Daoy (cell line): ENCODE measurements at places on chromosomes 6 and 20. TPM values are rescaled to one million over a fixed set of nuclear protein-coding genes. Genes with fewer than 3 reads are reported as not detected.

GRCh38 chr20:45469336-45470261 lies at the start of gene WFDC2:
Gene WFDC2 (plus strand): TSS chr20:45469753. CDS start chr20:45469782, 29 bp downstream.
- DNase-seq = no peak

- DNase-seq = no peak
Measured at GRCh38 chr6:12935637-12936036, 219.1 kb downstream of the PHACTR1 start.

DNA sequence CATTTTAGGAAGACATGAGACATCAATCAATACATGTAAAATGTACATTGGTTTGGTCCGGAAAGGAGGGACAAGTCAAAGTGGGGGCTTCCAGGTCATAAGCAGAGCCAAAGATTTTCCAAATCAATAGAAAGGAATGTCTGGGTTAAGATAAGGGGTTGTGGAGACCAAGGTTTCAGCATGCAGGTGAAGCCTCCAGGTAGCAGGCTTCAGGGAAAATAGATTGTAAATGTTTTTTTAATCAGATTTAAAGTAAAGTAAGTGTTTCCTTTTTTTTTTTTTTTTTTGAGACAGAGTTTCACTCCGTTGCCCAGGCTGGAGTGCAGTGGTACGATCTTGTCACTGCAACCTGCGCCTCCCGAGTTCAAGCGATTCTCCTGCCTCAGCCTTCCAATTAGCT lies 16.8 kb upstream of the SERPINB9 start:
- no peak for DNase-seq

DNA sequence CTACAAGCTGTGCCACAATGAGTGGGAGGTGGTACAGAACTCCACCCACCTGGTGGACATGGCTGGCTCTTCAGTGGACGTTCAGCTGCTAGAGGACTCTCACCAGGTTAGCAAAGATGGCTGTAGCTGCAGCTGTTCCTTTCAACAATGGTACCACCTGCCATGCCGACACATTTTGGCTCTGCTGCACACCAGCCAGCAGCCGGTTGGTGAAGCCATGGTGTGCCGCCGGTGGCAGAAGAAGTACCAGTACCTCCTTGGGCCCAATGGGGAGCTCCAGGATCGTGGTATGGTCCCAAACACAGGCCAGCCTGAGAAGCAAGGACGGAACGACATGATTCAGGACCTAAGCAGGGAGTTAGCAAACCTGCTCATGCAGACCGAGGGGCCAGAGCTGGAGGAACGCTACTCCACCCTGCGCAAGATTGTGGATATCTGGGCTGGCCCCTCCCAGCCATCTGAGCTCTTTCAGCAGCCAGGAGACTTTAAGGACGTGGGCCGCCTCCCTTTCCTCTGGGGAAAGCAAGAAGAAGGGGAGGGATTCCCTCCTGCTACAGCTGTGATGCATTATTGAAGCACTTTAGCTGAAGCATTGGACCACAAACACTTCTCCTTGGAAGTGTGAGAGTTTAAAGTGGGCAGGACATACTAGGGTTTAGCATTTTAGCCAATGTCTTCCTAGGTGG lies 2.8 kb upstream of the ZSWIM1 start:
- DNase-seq = no peak

DNA sequence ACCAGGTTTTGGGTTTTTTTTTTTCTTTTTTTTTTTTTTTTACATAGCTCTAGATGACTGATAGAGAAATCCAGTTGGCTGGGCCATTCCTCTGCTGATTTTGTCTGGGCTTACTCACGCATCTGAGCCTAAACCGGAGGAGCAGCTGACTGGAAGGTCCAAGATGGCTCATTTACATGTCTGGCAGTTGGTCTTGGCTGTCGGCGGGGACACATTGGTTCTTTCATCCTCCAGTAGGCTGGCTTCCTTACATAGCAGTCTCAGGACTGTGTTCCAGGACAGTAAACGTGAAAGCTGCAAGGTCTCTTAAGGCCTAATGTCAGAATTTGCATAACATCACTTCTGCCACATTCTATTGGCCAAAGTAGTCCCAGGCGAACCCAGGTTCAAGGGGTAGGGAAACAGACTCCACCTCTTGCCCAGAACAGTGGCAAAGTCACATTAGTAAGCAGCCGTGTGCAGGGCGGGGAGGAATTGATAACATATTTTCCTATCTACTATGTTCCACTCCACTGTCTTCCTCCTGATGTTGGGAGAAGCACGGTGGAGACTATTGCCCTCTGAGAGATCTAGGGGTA lies 87.0 kb downstream of the CDH22 start:
- no peak for DNase-seq

DNA sequence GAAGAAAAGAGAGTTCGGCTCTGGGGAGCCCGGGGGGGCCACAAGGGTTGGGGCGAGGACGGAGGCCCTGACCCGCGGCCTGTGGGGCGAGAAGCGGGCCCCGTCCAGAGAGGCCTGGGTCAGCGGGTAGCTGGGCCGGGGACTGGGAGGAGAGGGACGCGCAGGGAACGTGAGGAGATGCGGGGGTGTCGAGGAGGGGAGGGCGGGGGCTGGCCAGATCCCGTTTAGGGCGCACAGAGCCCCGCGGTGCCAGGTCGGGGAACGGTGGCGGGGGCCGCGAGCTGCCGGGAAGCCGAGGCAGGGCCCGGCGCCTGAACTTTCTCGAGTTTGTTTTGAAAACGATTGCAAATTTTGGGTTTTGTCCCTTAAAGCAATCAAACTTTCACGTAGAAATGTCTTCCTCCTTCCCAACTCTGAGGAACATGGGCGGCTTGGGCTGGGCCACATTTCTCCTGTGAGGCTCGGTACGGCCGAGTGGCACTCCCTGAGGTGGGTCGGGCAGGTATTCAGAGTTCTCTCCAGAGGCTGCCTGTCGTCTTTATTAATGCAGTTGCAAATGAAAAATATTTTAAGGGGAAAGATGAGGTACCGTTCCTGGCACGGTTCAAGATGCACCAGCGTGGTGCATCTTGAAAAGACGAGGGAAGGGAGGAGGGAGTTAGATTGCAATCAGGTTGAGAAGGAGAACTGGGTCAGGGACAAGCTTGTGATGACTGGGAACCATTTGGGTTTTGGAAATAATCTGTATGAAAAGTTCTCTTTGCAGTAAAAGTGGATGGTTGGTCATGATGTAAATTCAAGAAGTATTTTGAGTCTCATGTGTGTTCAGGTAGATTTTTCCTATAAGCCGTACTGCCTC lies 972 bp downstream of the RNF8 start:
- peak; percentile 27 for DNase-seq

DNA sequence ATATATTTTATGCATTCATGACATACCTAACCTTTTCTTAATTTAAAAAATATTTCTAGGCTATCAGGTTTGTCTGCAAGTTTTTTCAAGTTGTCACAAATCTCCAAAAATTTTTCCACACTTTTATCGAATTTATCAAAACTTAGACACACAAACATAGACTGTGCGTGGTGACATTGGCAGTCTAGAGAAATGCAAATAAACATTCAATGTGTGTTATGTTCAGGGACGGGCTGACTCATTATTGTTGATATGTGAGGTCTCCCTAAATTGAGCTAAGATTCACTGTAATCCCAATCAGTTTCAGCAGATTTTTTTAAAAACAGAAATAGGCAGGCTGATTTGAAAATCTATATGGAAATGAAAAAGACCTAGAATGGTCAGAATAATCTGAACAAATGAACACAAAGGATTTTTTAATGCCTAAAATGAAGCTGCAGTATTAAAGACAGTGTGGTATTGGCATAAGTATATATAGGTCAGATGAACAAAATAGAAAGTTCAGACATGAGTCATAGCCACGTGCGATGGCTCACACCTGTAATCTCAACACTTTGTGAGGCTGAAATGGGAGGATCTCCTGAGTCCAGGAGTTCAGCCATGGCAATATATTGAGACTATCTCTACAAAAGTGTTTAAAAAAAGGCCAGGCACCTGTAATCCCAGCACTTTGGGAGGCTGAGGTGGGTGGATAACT lies 19.2 kb downstream of the BLTP3A start:
- DNase-seq = peak; percentile 36

- DNase-seq = no peak
Measured at GRCh38 chr6:14035874-14036273, 81.7 kb upstream of the CD83 start.

DNA sequence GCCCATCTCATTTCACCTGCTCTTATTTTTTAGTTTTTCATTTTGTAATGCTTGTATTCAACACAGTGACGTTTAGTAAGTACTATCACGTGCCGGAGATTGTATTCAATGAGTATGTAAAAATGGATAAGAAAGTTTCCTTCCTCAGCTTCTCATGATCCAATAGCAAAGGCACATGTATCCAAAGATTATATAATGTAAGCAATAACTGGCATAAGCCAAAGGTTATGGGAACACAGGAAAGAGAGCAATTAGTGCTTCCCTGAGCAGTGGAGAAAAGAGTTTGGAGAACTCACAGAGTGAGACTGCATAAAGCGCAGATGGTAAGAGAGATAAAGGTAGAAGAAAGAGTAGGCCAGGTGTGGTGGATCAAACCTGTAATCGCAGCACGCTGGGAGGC lies 21.8 kb upstream of the LTV1 start:
- no peak for DNase-seq

DNA sequence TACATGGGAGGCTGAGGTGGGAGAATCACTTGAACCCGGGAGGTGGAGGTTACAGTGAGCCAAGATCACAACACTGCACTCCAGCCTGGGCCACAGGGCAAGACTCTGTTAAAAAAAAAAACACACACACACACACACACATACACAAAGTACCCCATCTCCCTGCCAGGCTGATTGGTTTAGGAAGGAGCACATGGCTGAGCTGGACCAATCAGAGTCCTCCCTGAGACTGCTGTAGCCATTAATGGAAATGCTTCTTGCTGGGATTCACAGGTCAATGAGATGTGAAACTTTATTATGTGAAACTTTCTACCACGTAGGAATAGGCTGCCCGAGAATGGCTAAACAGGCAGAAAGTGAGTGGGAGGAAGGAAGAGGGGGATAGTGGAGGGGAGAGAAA lies 2.9 kb downstream of the TREM1 start:
- DNase-seq = no peak

DNA sequence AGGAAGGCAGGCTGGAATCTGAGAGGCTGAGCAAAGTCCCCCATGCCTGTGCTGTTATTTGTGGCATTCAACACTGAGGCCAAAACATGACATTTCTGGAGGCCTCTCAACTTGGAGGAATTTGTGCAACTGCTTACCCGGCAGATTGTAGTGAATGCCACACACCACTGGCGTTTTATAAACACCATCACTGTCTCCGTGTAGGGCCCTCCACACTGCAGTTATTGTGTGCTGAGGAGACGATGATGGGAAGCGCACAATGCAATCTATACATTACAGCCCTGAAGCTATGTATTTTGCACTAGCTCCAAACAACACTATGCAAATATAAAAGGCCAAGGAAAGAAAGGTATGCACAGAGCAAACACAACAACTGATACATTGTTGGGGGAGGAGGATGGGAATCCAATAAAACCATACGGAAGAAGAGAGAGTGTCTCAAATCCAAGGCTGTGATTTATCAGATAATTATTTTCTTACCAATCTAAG lies 106.5 kb downstream of the SMLR1 start:
- DNase-seq = no peak

- DNase-seq = no peak
Measured at GRCh38 chr6:43325876-43326275, 17.2 kb upstream of the CRIP3 start.

DNA sequence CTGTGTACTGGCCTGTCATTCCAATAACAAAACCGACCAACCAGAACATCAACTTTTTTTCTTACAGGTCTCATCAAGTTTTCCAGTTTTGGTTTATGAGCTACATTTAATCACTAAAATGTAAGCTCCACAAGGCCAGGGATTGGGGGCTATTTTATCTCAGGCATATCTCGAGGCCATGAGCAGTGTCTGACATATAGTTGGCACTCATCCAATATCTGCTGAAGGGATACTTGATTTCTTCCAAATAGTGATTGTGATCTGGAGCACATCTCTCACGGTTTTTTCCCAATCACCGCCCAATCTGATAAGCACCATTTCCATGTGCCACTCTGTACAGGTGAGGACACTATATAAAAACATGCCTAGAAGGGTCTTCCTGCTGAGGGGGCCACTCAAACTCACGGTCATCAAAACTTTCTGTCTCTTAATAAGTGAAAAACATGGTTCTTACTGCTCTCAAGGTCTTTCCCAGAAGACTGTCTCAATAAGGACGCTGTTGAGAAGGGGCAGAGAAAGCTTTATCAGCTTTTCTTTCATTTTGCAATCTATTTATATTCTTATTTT lies 65.5 kb downstream of the MAN1A1 start:
- DNase-seq = no peak

GRCh38 chr20:16129411-16129810 lies 443.8 kb downstream of the KIF16B start:
- no peak for DNase-seq

DNA sequence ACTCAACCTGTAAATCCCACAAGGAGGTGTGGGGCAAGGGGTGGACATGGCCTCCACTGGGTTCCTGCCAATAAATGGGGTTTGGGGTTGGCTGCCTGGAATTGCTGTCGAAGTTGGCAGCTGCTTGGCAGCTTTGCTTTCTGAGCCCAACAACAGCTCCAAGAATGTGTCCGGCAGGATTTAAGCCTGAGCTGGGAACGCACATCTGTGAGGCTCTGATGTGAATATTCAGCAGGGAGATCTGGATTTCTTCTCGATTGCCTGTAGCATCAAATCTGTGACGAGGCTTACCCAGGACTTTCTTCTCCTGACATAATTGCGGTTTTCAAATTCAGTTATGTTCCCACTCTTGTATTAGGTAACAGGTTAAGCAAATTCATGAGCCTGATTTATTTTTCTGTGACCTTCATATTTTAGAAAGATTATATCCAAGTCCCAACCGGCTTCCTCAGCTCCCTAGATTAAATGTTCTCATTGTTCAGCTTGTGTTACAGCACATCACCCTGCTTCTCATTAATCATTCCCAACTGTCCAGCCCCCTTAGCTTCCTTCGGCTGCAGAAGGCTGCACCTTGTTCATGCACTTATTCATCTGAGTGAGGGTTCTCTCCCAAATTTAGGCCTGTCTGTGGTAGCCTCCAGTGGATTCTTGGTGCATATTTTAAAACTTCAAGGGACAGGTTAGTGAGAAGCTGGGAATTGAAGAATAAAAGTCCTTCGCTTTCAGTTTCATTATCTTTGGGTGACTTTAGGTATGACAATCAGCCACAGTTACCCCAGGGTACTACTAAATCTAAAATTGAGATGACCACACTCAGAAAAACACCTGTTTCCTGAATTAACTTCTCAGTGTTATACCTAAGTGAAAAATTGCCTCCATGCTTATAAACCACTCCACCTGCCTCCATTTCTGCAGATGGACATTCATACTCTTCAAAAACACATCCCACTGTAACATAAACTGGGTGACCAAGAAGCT lies 310.0 kb downstream of the ESR1 start:
- DNase-seq = no peak

- DNase-seq = no peak
Measured at GRCh38 chr6:167726043-167726621, 100.6 kb upstream of the AFDN start.

- DNase-seq = no peak
Measured at GRCh38 chr6:118770835-118771234, 119.4 kb upstream of the CEP85L start.

Gene BMP5
- 0.06 and 1.4 TPM in 2 replicates for total RNA-seq

Gene SLC22A16
- total RNA-seq = not detected in 2 replicates

Gene IRF4
- 0.23 TPM in 1 of 2 replicates, not detected in the other for total RNA-seq

Gene PLCB1
- total RNA-seq = 2.3 and 2.9 TPM in 2 replicates
